ENCODE measurements at places on chromosomes 3 and 15.

DNA sequence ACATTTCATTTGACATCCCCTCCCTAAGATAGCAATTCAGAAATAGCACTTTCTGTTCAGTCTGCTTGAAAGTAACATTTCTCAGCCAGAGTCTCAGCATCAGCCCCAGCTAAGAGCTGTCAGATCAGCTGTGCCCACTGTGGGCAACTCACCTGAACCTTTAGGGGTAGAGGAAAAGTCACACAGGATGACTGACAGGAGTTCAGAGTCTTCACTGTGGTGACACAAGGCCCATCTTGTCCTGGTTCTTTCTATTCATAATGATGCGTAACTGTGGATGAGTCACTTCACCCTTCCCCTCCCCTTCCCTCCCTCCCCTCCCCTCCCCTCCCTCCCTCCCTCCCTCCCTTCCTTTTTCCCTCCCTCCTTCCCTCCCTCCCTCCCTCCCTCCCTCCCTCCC is 96.1 kb upstream of the RASGRP1 start:
- DNase-seq = no peak

- no peak for DNase-seq
Measured at GRCh38 chr3:6781092-6781491, 79.8 kb upstream of the GRM7 start.

GRCh38 chr15:36722555-36722954 is 143.1 kb downstream of the CDIN1 start:
- no peak for DNase-seq

DNA sequence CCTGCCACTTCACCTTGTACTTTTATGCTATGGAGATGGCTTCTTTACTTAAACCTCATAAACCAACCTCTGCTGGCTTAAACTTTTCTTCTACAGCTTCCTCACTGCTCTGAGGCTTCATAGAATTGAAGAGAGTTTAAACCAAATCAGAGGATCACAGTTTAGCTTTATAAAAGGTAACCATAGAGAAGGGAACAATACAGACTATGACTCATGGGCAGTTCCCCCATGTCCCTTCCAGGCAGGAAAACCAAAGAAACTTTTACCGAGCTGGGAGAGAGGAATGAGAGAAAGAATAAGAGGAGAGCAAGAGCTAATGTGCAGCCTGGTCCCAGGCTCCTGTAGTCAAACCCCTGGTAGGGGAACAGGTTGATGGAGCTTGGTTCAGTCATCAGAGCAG is 53.9 kb upstream of the NEDD4 start:
- DNase-seq = no peak

Data from ascending aorta (tissue), 2 donors.